Activated T-helper 17 cell treated with anti-CD3 and anti-CD28 coated beads, Interleukin-2, amount 50 U/mL, for 72 hours (primary cell): ENCODE measurements at places on chromosomes 2 and 18.

DNA sequence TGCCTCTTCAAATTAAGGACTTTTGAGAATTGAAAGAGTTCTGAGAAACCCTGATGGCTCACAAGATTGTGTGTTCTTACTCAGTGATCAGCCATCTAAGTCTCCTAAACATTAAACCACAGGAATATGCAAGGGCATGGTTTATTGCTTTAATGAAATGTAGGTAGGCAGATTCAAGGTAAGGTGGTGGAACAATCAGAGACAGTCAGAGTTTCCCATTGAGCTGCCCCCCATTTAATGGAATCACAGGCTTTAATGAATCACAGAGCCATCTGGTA is 107.8 kb upstream of the LRATD1 start:
- no peak for ATAC-seq

GRCh38 chr2:11738589-11739436 is 7.6 kb upstream of the LPIN1 start:
- ATAC-seq, result peak; percentile 74

- peak; percentile 87 for ATAC-seq
These were observed 86.2 kb upstream of the HAAO start for GRCh38 chr2:42878581-42878980.

DNA sequence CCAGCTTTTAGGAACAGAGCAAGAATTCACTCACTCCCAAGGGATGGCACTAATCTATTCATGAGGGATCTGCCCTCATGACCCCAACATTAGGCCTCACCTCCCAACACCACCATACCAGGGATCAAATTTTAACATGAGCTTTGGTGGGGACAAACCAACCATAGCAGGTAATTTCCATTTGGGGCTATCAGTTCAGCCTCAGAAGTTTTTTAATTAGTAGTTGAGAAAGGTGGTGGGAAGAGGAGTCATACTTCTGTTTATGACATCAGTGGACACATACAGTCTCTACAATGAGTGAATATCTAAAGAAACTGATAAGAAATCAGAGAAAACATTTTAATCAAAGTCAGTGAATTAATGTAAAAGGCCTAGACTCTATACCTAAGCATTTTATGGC is 59.6 kb upstream of the EMILIN2 start:
- no peak for ATAC-seq

GRCh38 chr2:234861841-234862735 is 89.7 kb upstream of the SH3BP4 start:
- no peak for ATAC-seq

GRCh38 chr2:228657807-228658402 is 476.4 kb upstream of the SPHKAP start:
- no peak for ATAC-seq

GRCh38 chr2:139218181-139218580 is 438.0 kb upstream of the NXPH2 start:
- no peak for ATAC-seq

GRCh38 chr18:4631239-4631638 is 176.1 kb upstream of the DLGAP1 start:
- ATAC-seq, result no peak

DNA sequence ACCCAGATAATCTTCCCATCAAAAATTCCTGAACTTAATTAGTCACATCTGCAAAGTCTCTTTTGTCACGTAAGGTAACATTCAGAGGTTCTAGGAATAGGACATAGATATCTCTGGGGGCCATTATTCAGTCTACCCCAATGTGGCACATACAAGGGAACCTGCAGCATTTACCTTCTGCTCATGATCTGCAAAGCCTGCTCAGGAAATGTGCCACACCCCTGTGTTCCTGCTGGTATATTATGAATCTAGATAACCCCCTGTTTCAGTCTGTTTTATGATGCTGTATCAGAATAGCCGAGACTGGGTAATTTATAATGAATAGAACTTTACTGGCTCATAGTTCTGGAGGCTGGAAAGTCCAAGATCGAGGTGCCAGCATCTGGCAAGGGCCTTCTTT is 103.5 kb downstream of the ARL4C start:
- ATAC-seq, result no peak

- no peak for ATAC-seq
These were observed 90.6 kb downstream of the BIN1 start for GRCh38 chr2:127016329-127016728.

- peak; percentile 22 for ATAC-seq
These were observed 328 bp downstream of the EGR4 start for GRCh38 chr2:73292906-73293533.

- ATAC-seq, result no peak
These were observed 117.9 kb upstream of the OSR1 start for GRCh38 chr2:19476327-19476726.

DNA sequence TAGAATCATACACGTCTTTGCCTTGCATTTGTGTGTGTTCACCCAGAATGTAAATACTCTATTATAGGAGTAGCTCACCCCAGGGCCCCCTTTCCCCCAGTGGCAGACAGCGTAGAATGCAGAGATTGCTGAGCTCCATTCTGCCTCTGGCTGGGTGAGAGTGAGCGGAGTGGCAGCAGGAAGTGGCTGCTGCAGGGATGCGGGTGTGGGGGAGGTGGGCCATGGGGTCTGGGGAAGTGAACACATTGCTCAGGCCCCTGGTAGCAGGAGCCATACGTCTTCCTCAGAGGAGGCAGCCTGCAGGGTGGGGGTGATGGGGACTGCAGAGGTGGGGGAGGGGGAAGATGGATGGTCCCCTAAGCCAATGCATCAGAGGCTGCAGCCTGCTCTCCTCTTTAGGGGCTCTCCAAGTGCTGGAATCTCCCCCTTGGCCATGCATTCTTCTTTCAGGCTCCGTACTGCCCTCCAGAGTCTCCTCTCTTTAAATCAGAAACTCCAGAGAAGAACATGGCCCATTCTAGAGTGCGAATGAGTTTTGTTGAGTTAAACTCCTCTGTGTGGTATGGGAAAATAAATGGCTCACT is 72.2 kb downstream of the CELF4 start:
- ATAC-seq, result no peak

GRCh38 chr18:9739516-9739915 is 31.4 kb downstream of the RAB31 start:
- ATAC-seq, result no peak

DNA sequence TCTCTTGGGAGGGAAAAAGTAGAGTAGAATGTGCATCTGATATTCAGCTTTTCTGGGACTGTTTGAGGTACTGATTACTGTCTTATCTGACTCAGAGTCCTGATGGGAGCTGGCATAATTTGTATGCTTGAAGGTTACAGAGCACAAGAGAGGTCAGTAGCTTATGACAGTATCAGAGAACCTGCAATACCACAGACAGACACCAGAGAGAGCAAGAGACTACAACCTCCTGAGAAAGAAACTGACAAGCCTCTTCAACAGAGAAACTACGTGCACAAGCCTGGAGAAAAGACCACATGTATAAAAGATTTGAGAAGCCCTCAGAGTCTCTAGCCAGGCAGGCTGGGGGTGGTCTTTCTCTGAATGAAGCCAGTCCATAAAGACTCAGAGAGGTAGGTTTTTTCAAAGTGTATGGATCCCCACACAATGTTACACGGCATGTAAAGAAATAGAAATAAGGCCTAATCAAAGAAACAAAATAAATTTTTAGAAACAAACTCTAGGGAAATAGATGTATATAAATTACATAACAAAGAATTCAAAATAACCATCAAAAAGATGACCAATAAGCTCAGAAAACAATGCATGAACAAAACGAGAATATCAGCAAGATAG is 568.3 kb downstream of the LRRTM4 start:
- no peak for ATAC-seq

DNA sequence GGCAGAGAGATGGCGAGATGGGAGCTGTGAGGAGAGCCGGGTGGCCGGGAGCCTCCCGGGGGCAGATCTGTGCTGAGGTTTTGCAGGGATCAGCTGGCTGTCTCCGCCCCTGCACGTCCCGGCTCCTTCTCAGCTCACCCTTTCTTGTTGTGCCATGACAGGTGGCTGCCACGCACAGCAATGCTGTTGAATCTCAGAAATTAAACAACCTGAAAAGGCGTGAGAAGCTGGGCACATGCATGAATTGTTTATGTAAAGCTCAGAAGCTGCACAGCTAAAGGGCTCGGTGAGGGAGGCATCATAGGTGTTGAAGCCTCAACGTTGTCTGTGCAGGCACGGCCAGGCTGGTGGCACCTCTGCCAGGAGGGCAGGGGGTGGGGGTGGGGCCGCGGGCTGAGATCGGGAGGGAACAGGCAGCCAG is 858 bp upstream of the RTP5 start:
- no peak for ATAC-seq
